ENCODE measurements at places on chromosomes 13 and 19.

DNA sequence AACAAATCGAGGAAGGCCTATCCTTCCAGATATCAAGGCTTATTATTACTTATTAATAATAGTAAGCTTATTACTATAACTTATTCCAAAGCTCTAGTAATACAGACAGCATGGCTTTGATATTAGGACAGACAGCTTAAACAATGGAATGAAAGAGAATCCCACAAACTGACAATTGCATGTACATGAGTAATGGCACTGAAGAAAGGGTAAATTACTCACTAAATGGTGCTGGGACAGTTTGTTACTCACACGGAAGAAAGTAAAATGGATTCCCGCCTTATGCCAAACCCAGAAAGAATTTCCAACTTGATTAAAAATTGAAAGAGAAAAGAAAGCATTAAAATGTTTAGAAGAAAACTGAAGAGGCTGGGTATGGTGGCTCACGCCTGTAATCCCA is 60.3 kb downstream of the MIPEP start:
- DNase-seq: no peak

DNA sequence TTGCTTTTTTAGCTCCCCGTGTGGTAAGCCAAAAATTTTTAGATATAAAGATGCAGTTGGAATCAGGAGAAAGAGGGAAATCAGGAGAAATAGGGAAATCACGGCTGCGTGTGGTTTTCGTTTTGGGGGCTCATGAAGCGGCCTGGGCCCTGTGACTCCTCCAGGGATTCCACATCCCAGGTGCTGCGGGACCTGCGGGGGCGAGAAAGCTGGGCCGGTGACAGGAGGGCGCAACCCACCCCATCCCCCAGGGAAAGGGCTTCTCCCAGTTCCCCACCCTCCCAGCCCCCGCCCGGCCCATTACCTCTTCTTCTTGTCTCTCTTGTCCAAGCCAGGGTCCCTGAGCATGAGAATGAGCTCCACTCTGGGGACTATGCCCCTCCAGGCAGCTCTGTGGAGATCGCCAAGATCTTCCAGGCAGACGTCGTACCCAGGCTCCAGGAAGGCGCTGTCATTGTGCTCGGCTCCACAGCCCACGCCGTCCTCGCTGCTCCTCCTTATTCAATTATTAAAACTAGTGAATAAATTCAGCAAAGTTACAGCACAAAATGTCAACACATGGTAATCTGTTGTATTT is 111.0 kb downstream of the MRPL57 start:
- no peak for DNase-seq

GRCh38 chr19:1154731-1155351 is 19.2 kb downstream of the SBNO2 start:
- DNase-seq: no peak

DNA sequence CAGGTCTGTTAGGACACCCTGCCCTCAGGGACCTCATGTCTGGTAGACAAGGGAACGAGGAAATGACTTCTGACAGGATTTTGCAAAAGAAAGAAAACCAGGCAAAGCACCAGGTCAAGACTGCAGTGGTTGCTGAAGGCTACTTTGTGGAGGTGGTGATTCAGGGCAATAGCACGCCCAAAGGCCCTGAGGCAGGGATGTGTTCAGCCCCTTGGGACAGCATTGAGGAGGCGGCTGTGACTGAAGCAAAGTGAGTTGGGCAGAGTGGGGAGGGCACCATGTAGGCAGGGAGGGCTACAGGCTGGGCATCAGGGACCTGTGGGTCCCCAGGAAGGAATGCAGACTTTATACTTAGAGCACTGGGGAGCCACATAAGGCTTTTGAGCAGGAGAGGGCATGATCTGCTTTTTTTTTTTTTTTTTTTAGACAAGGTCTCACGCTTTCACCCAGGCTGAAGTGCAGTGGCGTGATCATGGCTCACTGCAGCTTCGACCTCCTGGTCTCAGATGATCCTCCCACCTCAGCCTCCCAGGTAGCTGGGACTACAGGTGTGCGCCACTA is 10.8 kb upstream of the HOMER3 start:
- DNase-seq: no peak

- no peak for DNase-seq
Measured at GRCh38 chr13:71017607-71018006, 849.4 kb downstream of the DACH1 start.

GRCh38 chr19:16524991-16525734 is 17.1 kb downstream of the CHERP start:
- DNase-seq: no peak

GRCh38 chr13:43240278-43240677 is 216.9 kb downstream of the DNAJC15 start:
- DNase-seq: no peak

DNA sequence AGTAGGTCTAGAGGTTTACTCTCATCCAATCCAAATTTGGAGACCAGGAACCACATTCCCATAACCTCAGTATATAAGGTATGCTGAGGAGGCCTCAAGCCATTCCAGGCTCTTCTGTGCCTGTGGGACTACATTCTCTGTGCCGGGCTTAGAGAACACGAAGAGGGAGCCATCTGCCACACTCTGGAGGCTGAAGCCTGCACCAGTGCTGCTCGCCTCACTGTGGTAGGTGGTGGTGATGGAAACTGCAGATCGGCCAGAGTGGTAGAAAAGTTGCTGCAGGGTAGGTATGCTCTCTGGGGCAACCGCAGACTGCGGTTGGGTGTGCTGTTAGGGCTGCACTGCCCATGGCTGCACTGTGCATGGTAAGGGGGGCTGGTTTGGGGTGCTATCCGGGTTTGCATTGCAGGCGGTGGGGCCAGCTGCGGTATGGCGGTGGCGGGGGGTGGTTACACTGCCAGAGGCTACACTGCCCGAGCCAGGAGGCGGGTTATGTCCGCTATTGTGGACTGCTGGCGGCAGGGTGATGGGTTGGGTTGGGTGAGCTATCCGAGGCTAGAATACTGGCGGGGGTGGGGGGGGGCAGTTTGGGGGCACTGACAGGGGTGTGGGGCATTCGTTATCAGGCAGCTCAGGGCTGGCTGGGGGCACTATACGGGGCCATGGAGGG is 145.0 kb downstream of the TNFRSF19 start:
- no peak for DNase-seq

DNA sequence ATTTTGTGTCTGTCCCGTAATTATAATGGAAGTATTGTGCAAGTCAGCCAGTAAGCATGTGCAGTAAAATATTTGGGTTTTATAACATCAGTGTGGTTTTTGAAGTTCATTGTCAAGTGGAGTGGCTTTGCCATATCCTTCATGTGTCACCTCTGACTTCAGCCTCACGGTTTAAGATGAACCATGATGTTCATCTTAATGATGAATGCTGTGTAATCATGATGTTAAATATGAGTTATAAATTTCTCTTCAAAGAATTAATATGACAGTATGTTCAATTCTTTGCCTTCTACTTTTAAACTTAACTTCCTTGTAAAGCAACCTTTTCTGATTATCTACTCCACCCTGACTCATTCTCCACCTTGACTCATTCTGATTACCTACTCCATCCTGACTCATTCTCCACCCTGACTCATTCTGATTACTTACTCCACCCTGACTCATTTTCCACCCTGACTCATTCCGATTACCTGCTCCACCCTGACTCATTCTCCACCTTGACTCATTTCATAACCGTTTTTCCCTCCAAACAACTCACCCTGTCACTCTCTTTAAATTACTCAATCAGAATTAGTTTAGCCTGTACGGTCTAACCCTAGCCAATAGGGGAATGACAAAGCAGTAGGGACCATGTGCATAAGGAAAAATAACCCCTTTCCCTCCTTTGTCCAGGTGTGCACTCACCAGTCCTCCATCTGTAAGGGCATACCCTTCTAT is 50.3 kb upstream of the ANKRD10 start:
- DNase-seq: no peak

- no peak for DNase-seq
Measured at GRCh38 chr13:51559946-51560735, 24.1 kb upstream of the WDFY2 start.

DNA sequence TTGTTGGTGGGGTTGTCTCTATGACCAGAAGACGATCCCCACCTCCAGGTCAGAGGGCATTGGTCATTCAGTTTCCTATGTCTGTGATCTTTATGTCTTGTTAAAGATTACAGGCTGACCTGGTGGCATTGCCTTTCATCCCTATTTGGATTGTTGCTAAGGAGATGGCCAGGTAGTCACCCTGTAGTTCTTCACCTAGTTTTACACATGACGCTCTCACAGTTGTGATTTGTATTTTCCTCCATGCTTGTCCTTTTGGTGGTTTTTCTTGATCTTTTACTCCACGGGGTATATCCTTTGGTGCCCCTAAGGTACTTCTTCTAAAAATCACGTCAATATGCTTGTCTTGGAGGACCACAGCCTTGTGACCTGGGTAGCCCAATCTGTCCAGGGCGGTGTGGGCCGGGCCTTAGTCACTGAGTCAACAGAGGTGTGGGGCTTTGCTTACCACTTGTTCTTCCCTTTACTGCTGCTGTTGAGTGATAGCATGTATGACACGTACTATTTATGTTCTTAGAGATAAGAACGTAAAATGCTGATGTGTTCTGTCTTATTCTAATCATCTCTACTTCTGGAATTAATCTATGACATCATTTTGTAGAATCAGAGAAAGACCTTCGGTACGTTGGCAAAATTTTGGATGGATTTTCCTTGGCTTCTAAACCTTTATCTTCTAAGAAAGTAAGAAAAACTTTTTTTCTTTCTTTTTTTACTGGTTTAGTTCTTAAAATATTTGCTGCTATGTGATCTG is 20.1 kb downstream of the GPATCH1 start:
- DNase-seq: no peak

GRCh38 chr13:113029487-113030258 is 60.7 kb downstream of the MCF2L start:
- DNase-seq: peak; percentile 24

- DNase-seq: no peak
Measured at GRCh38 chr19:18859676-18860301, 28.0 kb downstream of the UPF1 start.

DNA sequence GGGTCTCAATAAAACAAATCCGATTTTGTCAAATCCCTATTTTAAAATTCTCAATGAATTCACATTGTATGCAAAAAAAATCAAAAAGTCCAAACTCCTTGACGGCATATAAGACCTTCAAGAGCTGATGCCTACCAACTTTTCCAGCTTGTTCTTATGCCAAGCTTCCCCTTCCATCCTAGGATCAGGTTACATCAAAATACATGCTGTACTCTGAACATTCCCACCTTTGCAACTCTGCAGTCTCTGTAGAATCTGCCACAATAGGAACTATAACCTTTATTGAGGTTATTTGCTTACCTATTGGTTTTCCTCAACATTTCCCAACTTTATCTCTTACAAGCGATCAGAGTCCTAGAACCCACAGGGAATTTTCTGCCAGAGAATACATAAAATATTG is 7.9 kb downstream of the KBTBD7 start:
- DNase-seq: no peak

GRCh38 chr13:29991343-29991742 is 140.9 kb upstream of the UBL3 start:
- no peak for DNase-seq

- DNase-seq: peak; percentile 50
Measured at GRCh38 chr13:21670006-21670882, 629 bp upstream of the FGF9 start.

DNA sequence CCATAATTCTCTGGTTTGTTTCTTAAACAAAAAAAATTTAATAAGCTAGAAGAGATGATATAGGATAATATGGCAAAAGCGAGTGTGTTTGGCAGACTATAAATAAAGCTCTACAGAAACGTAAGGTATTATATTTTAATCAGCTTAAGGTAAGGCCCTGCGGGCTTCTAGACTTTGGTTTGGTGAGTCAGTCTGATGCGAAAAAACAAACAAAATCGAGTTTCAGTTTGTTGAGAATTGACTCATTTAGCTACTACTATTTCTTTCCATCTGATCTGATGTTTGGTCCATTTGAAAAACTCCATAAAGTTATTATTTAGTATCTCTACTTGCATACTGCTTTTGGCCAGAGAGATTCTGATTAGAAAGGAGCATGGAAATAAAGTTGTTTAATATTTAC is 138.0 kb downstream of the MIPEP start:
- DNase-seq: no peak

GRCh38 chr13:112113851-112114250 is 46.9 kb downstream of the SOX1 start:
- no peak for DNase-seq

- no peak for DNase-seq
Measured at GRCh38 chr13:96053003-96053703, at the start of gene UGGT2. Gene UGGT2, minus strand, starts transcription at chr13:96053401. Its CDS starts 89 bp downstream, at chr13:96053312.

DNA sequence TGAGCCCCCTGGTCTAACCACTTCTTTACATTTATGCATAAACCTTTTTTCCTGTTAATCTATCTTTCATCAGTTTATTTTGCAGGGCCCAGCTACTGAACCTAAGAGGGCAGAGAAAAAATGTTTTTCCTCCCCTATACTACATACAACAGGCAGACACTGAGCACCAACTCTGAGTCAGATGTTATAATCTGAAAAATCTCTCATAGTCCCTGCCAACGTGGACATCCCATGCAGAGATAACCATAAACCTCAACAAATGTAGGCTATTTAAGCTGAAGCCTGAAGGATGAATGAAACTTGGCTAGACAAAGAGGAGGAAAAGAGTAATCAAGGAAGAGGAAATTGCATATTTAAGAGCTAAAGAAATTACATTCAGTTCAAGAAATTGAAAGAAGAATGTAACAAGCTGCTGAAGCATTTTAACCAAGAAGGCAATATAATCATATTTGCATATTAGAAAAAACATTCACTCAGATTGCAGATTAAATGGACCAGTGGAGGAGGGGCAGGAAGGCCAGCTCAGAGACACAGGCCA is 2.6 kb downstream of the NEK3 start:
- no peak for DNase-seq

DNA sequence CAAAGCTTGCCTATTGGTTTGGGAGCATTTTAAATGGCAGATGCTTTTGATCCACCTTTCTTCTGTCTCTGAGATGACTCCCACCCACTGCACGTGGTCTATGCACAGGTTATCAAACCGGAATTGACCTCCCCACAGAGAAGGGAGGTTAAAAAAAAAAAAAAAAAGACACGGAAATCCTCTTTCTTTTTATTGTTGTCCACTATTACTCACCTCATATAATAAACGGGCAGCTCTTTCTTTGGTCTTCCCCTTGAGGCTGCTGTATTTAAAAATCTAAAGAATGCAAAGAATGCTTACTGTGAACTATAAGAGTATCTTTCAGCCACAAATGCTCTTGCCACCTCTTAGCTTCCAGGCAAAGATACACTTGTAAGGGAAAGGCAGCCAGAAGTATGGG is 329.7 kb downstream of the NDFIP2 start:
- no peak for DNase-seq

GRCh38 chr13:42984026-42984425 is 8.0 kb downstream of the EPSTI1 start:
- no peak for DNase-seq

DNA sequence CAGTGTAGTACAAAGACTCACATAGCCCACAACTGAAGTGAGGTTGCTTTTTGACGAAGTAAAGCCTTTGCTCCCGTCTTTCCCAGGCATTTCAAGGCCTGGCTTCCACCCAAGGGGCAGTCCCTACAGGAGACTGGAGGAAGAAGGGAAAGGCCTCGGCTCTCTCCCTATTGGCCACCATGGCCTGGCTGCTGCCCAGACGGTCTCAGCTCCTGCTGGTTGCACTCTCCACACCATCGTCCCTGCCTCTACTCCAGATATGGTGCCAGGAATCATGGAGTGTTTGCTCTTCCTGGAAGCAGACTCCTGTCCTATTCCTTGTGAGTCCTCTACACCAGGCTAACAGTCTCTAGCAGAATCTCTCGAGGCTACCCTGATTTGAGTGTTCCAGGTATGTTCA is 124.1 kb upstream of the UQCRFS1 start:
- DNase-seq: no peak

GRCh38 chr19:50861496-50862286 is 7.0 kb downstream of the KLK3 start:
- no peak for DNase-seq
